ENCODE measurements at places on chromosomes 5 and 9.

DNA sequence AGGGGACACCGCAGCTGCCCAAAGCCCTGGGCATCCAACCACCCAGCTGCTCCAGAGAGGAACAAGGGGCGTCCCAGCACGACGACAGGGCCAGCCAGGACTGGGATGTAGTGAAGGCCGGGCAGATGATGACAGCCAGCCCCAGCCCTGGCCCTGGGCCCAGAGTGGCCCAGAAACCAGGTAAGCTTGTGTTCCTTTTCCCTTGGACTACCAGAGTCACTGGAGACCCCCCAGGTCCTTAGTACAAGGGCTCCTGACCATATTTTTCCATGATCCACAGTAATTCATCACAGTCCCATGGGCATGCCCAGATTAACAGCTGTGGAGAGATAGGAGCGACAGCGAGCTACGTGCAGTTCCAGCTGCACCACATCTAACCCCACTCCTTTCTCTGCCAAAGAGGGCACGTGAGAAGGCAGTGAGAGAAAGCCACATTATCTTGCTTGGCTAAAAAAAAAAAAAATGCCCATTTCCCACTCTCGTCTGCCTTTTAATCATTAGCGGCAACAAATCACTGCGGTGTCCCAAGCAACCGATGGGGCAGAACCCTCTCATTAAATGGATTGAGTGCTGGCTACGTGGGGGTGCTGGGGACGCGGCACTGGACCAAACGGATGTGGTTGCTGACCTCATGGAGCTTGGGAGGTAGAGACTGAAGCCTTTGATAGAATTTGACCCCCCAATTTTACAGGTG is 21.7 kb upstream of the SYNPO start:
- peak; percentile 24 for DNase-seq

- DNase-seq, result no peak
These were observed 214.6 kb downstream of the TLE1 start for GRCh38 chr9:81474792-81475191.

DNA sequence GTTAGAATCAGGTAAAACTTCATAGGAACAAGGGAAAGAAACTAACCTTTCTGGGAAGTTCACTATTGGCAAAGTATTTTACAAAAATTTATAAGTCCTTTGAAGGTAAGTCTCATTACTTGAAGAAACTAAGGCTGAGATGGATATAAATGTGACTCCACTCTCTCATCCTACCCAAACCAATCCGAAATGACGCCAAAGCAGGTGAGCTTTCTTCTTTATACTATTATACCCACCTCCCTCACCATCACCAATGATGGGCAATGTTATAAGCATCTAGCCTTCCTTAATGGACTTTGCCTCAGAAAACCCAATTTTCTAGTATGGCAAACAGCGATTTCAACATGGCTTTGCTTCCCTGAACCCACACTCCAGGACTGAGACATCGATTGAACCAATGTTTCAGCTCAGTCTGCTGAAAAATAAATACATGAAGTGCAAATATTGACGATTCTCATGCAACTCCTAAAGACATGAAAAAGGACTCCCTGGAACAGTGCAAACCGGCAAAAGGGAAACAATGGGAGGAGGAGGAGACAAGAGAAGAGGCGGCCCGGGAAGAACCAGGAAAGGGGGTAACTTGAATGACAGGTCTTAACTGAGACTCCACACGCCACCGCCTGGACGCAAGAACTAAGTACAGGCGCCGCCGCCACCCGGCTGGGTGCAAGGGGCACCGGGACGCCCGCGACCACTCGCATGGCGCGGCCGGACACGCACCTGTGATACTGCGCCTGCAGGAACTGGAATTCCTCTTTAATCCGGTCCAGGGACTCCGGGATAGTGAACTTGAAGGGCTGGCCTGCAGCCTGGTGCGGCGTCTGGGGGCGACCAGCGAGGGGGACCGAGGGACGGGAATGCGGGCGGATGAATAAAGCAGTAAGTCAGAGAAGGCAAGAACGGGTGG is 2.5 kb downstream of the TLE1 start:
- DNase-seq, result peak; percentile 92

- no peak for DNase-seq
These were observed 31.5 kb downstream of the LNPEP start for GRCh38 chr5:96967400-96967799.

DNA sequence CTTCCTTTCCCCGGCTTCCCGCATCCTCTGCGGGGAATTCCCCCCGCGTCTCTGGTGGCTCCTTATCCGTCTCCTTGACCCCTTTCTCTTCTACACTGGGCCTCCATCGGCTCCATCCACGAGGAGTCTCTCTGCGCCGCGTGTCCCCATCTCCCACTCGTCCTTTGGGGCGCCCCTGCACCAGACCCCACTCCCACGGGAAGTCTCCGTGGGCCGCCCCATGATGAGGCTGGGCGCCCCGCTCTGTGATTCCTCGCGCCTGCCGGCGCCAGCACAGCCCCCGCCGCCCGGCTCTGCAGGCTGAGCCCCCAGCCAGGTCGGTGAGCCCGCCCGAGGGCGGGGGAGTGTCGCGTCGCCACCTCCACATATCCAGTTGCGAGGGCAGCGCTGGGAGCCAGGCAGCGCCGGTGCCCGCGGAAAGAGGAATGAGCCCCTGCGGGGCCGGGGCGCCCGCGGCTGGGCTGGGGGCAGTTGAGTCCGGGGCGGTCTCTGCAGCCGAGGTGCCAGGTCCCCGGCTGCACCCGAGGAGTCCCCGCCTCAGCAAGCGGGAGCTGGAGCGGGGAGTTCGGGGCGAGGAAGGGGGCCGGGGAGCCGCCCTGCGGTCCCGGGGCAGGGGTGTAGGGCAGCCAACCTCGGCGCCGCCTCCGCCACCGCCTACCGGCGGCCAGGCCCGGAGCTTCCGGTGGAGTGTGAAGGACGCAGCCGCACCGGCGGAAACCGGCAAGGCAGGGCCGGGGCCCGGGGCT is 2.1 kb upstream of the TRAF1 start:
- peak; percentile 37 for DNase-seq

- peak; percentile 74 for DNase-seq
These were observed 128.7 kb upstream of the OTULINL start for GRCh38 chr5:14452685-14453454.

GRCh38 chr9:28073270-28073669 is 500.0 kb upstream of the C9orf72 start:
- DNase-seq, result peak; percentile 34

DNA sequence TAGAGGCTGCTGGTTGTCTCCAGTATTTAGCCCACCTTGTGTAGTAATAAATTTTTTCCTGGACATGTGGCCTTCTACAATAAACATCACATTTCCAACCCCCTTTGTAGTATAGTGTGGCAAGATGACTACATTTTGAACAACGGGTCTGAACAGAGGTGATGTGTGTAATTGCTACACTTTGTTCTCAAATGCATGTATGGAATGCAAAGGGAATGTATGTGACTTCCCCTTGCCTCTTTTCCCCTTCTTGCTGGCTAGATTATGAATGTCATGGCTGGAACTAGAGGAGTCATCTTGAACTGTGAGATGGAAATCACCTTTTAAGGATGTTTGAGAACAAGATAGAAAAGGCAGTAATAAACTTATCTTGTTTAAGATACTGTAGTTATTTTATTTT is 54.5 kb downstream of the PRR16 start:
- no peak for DNase-seq

GRCh38 chr9:132424857-132425674 is 15.1 kb downstream of the CFAP77 start:
- no peak for DNase-seq

DNA sequence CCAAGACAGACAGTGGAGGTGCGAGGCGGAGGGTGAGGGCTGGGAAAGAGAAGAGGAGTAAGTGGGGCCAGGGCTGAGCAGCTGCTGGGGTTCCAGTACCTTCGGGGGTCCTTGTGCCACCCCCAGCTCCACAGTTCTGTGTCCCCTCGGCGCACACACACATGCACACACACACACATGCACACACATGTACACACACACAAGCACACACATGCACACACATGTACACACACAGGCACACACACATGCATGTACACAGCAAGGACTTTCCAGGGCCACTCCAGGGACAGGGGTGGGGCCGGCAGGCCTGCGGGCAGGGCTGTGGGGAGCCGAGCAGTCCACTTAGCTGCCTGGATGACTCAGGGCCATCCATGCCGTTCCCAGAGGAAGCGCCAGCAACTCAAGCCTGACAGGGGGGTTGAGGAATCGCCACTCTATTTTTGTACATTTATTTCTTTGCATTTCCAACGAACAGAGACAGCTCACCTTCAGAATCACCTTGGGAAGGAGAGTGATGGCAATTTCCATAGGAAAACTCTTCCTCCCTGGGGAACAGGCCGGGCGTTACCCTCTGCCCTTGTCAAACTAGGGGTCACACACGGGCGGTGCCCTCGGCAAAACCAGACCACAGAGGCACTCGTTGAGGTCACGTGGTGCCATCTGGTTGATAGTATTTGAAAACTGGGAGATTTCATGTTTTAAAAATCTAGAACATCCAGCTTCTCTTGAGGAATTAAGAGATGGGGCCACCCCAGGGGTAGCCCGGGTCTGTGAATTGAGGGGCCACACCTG is 135.7 kb downstream of the ADAMTS2 start:
- DNase-seq, result peak; percentile 86

GRCh38 chr9:88791105-88791805 is 200.0 kb upstream of the S1PR3 start:
- peak; percentile 94 for DNase-seq

DNA sequence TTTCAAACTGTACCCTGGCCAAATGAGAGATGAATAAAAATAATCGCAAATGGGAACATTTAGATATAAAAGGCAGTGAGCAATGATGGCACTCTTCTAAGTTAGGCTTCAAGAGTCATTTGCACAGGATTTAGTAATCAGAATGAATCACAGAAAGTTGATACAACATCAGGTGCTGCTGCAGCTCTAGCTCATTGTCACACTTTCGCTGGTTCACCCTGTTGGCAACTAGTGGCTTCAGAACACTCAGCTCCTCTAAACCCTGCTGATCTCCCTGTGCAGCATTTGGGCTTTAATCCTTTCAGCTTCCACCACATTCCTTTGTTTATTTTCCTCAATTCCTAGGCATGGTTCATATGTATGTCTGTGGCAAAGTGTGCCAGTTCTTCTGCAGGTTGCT is 2071.2 kb upstream of the CDH6 start:
- no peak for DNase-seq

DNA sequence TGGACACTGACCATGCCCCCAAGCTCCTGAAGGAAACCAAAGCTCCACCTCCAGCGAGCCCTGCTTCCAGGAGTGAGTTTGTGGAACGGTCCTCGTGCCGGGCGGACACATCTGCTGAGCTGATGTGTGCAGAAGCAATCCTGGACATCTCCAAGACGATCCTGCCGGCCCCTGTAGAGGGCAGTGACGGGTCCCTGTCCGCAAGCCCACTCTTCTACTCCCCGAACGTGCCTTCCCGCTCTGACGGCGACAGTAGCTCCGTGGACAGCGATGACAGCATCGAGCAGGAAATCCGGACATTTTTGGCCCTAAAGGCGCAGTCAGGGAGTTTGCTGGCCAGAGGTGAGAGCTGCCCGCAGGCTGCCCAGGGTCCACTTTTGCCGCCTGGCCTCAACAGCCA is 6.2 kb downstream of the PPP1R26 start:
- DNase-seq, result no peak

DNA sequence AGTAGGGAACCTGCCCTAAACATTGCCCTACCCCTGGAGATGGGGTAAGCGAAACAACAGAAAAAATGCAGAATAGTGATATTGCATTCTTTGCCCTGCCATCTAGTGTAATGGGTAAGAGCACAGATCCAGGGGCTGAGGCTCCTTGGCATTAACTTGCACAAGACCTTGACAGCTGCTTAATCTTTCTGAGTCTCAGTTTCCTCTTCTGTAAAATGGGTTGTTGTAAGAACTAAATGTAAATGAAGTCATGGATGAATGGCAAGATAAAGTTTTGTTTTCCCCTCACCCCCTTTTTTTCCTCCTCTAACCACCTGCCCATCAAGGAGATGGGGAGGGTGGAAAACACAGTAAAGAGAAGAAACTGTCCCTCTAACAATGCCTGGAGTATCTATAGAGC is 47.7 kb upstream of the ZNF366 start:
- no peak for DNase-seq

GRCh38 chr5:22319798-22320197 is 533.3 kb downstream of the CDH12 start:
- no peak for DNase-seq

DNA sequence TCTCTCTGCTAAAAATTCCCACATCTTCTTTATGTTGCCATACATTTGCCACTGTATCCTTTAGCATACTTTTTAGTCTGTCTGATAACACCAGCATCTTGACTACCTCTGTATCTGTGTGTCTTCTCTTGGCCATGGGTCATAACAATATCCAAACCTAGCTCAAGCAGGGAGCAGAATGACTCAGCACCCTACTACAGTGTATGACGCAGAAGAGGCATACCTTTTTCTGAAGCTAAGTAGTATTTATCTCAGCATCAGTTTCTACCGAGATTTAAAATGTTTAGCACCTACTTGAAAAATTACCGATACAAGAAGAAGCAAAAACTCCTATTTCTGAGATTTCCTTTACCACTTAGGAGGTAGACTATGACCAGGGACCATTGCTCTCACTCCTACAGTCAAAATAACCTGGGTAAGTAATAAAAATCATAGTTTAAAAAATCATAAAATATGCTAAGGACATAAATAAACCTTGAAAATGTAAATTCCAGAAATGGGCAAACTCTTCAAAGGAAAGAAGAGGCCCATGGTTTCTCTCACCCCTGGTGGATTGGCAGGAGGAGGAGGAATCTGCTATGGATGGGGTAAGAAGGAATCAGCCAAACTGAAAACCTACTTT is 286.5 kb downstream of the MAST4 start:
- peak; percentile 31 for DNase-seq

- peak; percentile 68 for DNase-seq
These were observed 483.3 kb downstream of the DMAC1 start for GRCh38 chr9:7316166-7316795.

- no peak for DNase-seq
These were observed 20.9 kb downstream of the PCSK5 start for GRCh38 chr9:75911390-75911789.

DNA sequence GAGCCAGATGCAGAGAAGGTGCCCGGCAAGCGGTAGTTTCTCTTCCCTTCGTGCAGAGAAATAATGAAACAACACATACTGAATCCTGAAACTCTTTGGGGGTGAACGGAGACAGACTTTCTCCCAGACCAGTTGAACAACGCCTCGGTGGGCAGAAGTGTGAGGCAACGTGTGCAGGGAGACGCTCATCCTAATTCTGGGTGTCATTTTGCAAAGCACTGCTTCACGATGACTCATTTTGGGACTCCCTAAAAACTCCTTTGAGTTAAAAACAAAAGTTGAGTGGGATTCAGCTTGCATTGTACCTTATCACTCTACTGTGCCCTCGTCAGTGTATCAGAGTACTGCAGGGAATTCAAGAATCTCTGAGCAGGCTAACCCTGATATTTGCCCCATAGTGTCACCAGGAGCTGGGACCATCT is 3.5 kb upstream of the NEK6 start:
- no peak for DNase-seq

DNA sequence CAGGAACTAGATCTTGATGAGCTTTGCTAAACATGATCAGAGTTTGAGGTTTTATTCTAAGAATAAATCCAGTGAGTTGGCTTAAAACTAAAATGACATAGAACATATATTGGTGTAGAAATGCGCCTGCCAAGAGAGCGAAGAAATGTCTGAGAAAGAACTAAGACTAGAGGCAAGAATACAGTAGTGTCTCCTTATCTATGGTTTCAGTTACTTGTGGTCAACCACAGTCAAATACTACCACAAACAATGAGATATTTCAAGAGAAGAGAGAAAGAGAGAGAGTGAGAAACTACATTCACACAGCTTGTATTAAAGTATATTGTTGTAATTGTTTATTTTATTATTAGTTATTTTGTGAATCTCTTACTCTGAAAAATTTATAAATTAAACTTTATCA is 254.4 kb upstream of the CDH10 start:
- DNase-seq, result no peak
